ENCODE measurements at places on chromosomes 1 and 21.
A peak's percentile ranks its signal among the peaks of the same experiment; 100 is the strongest.

DNA sequence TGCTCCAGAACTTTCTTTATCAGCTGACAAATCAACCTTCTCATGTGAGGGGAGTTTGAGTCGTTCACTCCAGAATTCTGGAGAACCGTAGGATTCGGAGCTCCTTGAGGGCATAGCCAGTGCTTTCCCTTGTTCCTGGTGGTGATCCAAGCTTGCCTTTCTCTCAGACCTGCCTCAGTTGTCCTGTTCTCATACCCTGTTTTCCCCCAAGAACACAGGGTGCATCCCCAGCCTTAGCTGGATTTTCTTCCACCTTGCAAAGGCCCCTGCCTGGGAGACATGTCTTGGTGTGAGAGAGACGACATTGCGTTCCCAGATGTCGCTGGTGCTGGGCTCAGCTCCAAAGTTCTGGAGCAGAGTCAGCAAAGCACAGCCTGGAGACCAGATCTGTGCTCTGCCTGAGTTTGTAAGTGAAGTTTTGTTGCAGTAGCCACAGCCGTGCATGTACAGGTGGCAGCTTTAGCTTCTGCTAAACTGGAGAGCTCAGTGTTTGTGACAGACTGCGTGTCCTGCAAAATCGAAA, 40.0 kb downstream of the ABCG1 start:
- no peak for DNase-seq

DNA sequence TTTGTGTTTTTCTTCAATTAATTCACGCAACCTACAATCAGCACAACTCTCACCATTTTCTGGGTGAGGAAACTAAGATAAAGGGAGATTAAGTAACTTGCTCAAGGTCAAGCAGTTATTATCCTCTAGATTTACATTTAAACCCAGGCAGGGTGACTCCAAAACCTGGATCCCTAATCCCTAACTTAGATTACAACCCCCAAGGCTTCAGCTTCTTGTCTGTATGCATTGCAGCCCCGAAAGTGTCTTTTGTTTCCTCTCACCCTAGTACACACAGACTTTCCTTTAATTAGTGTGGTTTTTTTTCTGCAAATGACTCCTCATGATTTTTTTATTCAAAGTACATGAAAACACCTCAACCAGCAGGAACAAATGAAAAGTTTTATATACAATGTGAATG, 748.6 kb upstream of the ADGRL2 start:
- no peak for DNase-seq

- DNase-seq = no peak
These were observed 62.4 kb downstream of the MAP3K21 start for GRCh38 chr1:233389893-233390292.

- DNase-seq = peak; percentile 60
These were observed 2.5 kb upstream of the APOBEC4 start for GRCh38 chr1:183655562-183656075.

- DNase-seq = no peak
These were observed 33.9 kb downstream of the EIF2D start for GRCh38 chr1:206578068-206578977.

- DNase-seq = no peak
These were observed 74.1 kb downstream of the ZNF648 start for GRCh38 chr1:181987334-181987895.

- no peak for DNase-seq
These were observed 456.2 kb downstream of the KCNT2 start for GRCh38 chr1:196152086-196152485.

GRCh38 chr1:11198257-11198656, 9.1 kb downstream of the ANGPTL7 start:
- no peak for DNase-seq

GRCh38 chr1:19385869-19386591, 73.9 kb downstream of the SLC66A1 start:
- DNase-seq = no peak

DNA sequence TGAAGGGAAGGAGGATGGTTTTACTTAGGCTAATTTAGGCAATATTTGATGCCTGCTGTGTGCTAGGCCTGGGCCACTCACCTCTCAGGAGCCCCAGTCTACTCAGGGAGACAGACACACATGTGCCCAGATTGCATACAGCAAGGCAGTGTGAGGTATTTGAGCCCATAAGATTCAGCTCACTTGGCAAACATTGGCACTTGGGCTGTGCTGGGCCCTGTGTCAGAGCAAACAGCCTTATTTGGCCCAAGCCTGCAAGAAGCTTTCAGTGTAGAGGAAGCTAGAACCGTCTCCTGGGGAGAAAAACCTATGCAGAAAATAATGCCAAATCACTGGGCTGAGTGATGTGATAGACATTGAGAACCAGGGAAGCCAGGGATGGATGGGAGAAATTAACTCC, 3.9 kb upstream of the SYNC start:
- no peak for DNase-seq

DNA sequence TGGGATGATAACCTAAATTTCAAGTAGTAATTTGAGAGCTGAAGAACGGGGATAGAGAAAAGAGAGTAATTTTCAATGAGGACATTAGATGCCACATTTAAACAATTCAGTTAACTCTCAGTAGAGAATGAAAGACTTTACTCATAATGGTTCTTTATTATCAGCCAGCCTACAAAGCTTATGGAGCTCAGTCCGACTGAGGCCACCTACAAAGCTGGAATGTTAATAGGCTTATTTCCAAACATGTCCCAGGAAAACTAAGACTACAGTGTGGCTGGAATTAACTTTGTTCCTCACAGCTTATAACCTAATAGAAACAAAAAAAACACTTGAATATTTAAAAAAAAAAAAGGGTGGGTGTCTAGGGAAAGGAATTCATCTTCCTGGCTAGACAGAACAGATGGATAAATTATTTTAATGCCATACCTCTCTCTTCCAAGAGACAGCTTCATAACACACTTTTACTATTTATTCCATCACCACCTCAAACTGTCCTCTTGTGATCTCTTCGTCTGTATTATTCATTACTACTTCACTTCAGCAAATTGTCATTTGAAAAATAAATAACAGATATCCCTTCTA, 9.8 kb downstream of the SLC19A2 start:
- DNase-seq = no peak

GRCh38 chr1:22533244-22533895, 29.9 kb upstream of the EPHA8 start:
- DNase-seq = no peak

Data from stimulated activated CD8-positive, alpha-beta memory T cell treated with anti-CD3 and anti-CD28 coated beads, Interleukin-4, amount 100 ng/mL, for 24 hours (primary cell).